ENCODE measurements at places on chromosomes 5 and 9.

- DNase-seq, result no peak
These were observed 38.5 kb upstream of the SLC44A1 start for GRCh38 chr9:105205787-105206495.

DNA sequence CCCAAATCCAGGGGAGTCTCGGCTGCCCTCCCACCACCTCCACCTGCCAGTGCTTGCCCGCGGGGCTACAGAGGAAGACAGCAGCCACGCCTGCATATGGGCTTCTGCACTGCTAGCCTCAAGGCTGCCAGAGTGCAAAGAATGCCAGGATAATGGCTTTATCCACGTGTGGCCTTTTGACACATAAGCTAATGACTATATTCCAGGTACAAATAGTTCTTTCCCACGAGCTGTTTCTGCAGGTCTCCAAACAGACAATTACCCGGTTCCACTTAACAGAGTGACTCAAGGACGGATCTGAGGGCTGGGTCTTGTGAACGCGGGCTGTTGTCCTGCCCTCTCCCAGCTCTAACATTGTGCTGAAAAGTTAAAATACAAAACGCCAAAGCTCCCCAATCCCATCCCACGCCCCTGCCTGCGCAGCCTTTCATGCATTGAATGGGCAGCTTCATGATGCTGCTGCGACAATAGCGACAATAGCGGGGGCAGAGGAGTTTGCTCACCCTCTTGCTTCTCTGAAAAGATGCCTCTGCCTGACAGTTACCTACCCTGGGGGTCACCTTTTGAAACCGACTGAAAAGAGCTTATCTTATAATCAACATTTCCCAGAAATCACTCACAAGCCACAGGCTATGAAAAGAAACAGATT is 39.1 kb upstream of the MSH3 start:
- no peak for DNase-seq

DNA sequence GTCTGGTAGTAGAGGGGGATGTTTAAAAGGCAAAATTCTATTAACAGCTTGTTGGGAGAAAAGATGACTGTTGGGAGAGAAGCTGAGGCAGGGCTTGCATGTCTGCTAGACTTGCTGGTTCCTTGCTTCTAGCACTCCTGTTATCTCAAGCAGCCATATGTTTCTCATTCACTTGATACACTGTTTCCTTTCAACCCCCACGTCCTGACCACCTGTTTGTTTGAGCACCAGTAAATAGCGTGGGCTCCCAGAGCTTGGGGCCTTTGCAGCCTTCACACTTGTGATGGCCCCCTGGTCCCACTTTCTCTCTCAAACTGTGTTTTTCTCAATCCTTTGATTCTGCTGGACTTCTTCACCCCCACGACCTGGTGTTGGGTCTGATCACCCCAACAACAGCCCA is 111.7 kb upstream of the TMEM161B start:
- no peak for DNase-seq

DNA sequence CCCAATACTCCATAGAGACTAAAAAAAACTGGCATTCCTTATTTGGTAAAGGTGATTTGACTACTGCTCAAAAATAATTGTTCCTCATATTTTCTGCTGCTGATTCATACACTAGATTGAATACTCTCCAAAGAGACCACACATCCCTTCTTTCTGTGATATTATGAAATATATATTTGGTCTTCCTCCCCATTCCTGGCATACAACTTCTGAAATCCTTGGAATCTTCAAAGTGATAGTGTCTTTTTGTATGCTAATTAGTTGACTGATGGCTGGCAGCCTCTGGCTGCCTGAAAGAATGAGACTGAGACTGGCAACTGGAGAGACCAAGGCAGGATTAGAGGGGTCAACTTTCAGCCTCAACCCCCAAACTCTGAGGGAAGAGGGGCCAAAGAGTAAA is 348.0 kb upstream of the RFX3 start:
- no peak for DNase-seq

- no peak for DNase-seq
These were observed 92.7 kb downstream of the KCNIP1 start for GRCh38 chr5:170596482-170597044.

- DNase-seq, result no peak
These were observed 75.4 kb upstream of the S1PR3 start for GRCh38 chr9:88915916-88916315.

GRCh38 chr5:93302711-93303110 is 278.3 kb downstream of the NR2F1-AS1 start:
- no peak for DNase-seq

GRCh38 chr9:86282979-86283535 is 719 bp upstream of the ISCA1 start:
- no peak for DNase-seq

DNA sequence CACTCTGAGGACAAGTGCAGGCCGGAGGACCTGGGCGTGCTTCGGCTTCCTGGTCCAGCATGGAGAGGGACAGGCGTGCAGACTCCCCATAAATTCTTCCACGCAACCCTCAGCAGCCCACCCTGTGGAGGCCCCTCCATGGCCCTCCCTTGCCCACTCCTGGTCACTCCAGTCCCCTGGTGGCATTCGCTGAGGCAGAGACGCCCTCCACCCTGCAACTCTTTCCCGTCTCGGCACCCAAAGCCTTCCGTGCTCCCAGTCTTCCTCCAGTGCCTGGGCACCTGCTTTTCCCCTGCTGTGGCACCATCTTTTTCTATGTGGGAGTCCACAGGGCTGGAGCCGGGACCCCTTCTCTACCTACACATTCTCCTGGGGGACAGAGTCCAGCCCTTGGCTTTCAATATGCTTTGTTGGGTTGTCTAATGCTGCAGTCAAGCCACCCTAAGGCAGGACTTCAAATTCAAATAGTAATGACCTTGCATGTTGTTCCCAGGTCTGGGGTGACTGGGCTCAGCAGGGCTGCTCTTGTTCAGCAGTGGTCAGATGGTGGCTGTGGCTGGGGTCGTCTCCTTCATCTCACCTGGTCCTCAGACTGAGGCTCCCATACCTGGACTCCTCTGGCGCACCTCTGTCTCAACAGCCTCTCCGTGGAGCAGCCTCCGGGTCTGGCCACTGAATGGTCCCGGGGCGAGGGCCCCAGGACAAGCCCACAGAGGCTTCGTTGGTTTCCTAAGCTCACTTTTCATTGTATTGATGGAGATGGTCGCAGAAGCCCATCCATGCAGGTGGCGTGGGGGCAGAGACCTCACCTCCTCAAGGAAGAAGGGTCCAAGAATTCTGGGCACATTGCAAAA is 15.2 kb downstream of the MRPL36 start:
- no peak for DNase-seq

GRCh38 chr9:2907411-2907810 is 63.5 kb upstream of the PUM3 start:
- no peak for DNase-seq

GRCh38 chr5:135600152-135600570 is 21.4 kb upstream of the CXCL14 start:
- DNase-seq, result no peak

DNA sequence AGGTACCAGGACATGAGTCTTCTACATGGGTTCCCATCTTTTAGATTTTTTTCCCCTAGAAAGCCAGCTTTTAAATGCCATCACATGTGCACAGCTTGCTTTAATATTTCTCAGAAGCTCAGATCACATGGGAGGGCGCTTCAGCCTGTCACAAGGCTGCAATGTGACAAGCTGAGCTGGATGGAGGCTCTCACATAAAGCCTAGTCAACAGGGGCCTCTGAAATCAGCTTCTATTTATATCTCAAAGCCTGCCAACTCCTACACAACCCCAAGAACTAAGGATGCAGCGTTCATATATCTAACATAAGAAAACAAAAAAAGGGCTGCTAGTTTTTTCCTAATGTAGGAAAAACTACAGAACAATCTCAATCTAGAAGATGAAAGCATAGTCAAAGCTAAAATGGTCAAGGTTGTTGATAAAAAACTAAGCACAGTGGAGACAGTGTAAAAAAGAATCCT is 2.3 kb downstream of the ZFAND5 start:
- peak; percentile 11 for DNase-seq

DNA sequence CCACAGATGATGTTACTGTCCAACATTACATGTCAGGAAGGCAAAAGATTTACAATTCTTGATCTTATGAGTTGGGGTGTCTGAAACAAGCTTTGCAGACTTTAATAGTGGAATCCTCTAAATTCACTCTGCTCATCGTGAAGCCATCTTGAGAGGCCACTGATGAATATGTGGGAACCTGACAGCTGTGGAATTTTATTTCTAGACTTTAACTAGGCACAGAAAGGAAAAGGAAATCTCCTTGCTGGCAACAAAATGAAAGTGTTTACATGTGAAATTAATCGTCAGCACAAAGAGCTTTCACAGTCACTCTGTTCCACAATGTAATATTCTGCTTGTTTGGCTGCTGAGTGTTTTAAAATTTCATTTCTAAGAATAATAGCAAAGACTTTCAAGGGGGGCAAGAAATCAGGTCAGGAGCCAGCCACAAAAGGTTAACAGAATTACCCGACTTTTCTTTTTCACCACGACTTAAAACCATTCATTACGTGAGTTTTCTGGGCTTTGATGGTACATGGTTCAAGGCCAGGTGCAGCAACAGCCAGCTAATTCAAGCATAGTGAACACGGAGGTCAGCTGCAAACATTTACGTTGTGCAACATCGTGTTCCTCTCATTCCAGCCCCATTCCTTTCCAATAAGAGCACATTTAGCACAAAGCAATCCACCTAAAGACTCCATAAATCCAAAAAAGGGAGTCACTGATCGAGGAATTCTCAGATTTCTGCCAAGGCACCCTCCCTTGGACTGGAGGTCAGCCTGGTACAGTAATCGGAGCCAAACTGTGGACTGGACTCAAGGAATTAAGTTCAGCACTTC is 14.6 kb downstream of the NREP start:
- DNase-seq, result no peak

- no peak for DNase-seq
These were observed 23.9 kb downstream of the RIC1 start for GRCh38 chr9:5652821-5653220.

GRCh38 chr9:108831496-108832178 is 24.1 kb downstream of the ACTL7B start:
- DNase-seq, result no peak

DNA sequence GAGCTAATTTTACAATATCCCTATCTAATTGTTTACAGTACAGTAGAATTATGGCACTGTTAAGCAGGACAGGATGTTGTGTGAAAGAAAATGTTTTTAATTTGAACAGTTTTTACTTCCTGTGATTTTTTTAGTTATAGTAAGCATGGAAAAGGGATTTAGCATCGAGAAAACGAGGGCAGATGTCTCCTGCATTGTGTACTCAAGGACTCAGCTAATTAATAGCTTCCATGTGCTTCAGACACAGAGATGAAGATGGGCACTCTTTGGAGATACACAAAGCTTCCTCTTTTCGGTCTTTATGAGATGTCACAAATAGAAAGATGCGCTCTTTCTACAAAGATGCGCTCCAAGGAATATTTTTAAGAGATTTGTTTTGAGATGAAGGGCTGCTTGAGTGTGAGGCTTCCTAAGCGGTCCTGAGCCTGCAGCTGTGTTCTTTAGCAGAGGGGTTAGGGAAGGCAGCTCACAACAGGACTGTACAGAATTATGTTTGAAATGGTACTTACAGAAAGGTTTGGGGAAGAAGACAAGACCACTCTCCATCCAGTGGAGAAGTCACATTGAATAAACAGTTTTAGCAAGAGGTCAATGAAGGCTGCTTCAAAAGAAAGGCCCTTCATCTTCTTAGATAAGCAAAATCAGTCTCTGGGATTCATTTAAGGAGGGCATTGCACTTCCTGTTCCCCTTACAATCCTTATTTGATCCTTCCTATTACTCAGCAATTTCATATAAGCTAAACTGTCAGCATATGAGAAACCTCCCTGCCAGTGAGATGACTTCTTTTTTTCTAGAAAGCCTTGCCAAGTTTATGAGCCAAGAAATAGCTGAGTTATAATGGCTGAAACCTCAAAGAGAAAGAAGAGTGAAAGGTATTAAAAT is 311.5 kb downstream of the EFNA5 start:
- no peak for DNase-seq

DNA sequence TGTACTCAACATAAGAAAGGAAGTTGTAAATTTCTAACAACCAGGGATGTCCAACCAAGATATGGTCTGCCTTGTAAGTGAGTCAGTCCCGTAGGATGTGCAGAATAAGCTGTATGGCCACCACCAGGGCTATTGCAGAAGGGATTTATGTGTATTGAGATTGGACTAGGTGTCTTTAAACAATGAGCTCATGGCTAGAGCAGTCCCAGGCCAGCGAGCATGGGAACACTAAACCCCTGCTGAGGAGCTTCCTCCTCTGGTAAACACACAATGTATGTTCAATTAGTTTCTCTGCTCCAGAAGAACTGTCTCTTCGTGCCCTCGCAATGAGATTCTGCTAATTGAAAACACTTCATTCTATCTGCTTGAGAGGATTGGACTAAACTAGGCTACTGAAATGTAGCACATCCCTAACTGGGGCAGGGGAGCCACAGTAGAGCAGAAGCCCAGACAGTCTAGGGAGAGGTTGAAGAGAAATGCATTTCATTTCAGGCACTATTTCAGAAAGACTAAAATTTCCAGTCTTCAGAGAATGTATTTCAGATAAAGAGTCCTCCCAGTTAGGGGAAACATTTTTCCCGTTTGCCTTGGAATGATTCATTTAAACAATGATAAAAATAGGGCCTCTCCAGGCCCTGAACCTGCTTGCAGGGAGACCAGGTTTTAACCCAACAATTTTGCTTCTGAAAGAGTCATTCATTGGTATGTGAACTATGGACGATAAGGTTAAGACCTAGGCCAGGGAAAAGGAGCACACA is 154.7 kb downstream of the FAM114A2 start:
- DNase-seq, result no peak

DNA sequence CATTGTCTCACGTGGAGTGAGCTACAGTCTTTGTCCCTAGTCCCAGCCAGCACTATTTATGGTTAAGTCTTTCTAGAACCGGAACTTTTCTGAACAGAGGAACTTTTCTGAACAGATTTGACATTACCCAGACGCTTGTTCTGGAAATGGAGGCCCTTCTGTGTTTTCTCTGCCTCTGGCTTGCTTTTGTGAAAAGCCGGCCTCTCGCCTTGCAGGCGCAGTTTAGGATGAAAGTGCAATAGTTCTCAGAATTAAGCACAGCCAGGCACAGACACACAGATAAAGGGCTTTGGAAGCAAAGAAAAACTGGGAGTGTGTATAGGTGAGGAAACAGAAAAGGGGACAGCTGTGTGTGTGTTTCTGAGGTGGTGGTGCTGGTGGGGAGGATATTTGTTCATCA is 5.9 kb downstream of the GDNF start:
- no peak for DNase-seq

DNA sequence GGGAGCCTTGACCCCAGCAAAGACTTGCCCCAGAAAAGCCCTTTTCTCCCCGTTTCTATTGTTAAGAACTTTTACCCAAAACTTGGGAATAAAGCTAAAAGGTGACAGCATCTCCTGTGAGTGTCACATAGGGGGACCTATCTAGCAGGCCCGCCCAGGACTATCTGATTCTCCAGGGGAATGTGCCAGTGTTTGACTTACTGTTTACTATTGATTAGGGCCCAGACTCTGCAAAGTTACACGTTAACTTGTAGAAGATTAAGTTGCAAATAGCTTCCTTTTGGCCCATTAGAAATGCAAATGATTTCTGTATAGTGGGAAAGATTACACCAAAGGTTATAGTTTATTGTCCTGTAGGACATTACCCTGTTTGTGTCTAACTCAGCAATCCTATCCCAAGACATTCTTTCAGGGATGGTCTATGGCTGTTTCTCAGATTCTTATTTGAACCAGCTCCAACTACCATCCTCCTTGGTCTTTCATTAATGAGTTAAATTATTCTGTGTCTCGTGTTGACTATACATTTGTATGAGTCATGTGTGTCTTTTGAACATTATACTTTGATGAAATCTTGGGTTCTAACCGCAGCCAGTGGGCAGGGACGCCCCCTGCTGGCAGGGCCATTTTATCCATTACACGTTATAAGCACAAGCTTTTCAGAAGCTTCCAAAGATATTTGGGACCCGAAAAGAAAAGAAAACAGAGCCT is 60.7 kb downstream of the HRH2 start:
- peak; percentile 61 for DNase-seq
